RWPE1 (cell line): ENCODE measurements at places on chromosomes 11 and 22.

- no peak for DNase-seq
Measured at GRCh38 chr11:65781152-65781961, 581 bp upstream of the AP5B1 start.

GRCh38 chr11:102625177-102625576, at the start of gene MMP20:
TSS of gene MMP20 (minus strand) at chr11:102625332. CDS start at chr11:102625319, 13 bp downstream.
- no peak for DNase-seq

GRCh38 chr22:44664149-44664548, 37.9 kb upstream of the PRR5 start:
- no peak for DNase-seq

DNA sequence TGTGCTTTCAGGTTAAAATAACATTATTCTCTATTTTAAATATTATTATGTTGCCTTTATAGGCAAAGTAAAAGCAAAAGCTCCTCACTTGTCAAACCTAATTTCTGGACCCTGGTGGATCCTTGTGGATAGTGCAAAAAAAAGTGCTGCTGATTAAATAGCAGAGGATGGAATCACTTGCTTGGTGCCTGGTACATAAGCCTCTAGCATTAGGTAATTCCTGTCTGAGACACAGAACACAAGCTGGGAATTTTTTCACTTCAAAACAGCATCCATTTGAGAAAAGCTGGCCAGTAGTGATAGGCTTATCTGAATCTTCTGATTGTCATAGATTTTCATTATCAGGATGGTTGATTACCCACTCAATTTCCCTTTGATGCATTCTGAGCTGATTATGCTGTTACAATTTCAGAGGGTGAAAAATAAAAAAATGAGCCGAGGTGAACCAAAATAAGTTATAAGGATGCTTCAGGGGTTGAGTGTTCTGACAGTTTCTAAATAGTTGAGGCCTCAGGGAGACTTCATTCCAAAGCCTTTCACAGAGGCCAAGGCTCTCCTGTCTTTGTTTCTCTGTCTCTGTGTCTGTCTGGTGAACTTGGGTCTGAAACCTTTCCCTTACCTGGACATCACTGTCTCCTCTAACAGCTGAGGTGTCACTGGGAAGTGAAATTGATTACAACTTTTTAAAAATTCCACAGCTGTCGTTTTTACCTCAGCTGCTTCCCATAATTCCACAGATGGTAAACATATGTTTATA, 242.9 kb downstream of the NELL1 start:
- DNase-seq: no peak

- no peak for DNase-seq
Measured at GRCh38 chr11:63709336-63709884, 28.1 kb downstream of the RTN3 start.

GRCh38 chr11:110133160-110133559, 40.0 kb downstream of the ZC3H12C start:
- DNase-seq: no peak
